Stimulated activated CD8-positive, alpha-beta memory T cell treated with anti-CD3 and anti-CD28 coated beads, Interleukin-15, amount 100 ng/mL, for 24 hours (primary cell): ENCODE measurements at places on chromosomes 4 and X.

GRCh38 chr4:181146051-181146450 lies 1097.2 kb upstream of the TENM3 start:
- no peak for DNase-seq

DNA sequence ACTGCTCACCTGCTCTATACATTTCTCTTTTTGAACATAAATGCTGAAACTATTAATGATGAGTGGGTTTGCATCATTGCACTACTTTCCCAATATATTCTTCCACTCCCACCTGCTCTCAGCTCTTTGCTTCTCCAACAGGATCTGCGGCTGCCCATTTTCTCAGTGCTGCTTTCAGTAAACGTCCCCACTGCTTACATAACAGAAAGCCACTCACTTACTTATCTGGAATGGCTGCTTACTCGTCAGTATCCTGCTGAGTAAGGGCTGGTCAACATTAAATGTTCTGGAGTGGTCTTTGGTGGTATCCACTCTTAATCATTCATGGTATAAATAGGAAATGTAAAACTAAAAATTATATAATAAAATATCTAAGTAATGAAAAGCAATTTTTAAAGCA lies 112.8 kb upstream of the HPF1 start:
- DNase-seq, result no peak

GRCh38 chr4:86837691-86838503 lies 11.3 kb downstream of the SLC10A6 start:
- DNase-seq, result no peak

- no peak for DNase-seq
These were observed 124.2 kb upstream of the EOLA2 start for GRCh38 chrX:150062292-150063137.

GRCh38 chr4:85826060-85826678 lies 351.2 kb downstream of the ARHGAP24 start:
- no peak for DNase-seq

DNA sequence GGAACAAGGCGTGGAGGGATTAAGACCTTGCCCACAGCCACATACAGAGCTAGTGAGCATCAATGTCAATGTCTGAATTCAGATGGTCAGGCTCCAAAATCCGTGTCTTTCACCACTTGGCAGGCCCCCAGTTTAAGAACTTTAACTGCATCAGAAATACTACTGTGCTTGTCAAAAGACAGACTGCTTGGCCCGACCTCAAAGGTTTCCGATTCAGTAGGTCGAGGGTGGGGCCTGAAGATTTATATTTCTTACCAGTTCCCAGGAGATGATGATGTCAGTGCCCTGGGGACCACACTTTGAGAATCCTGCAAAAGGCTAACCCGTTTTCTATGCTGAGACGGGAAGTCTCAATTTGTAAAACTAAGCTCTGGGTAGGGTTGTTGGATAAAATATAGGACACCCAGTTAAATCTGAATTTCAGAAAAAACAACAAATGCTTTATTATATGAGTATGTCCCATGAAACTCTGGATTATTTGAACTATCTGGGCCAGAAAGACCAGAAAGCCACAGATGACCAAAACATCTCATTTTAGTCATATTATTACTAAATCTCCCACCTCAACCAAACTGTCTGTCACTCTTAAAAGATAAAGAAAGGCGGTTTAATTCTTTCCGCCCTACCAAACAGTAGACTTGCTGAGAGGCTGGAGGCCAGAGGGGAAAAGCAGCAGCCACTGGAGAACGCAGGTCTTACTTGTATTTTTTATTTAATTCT lies 42.7 kb downstream of the GATB start:
- DNase-seq, result no peak

GRCh38 chrX:65241059-65241721 lies 264.9 kb upstream of the ZC4H2 start:
- DNase-seq, result no peak

GRCh38 chr4:107349266-107349665 lies 313.2 kb upstream of the DKK2 start:
- no peak for DNase-seq

- no peak for DNase-seq
These were observed 352.2 kb downstream of the SPRY1 start for GRCh38 chr4:123748806-123749205.

- no peak for DNase-seq
These were observed 240.0 kb upstream of the PSAPL1 start for GRCh38 chr4:7674706-7675105.

- no peak for DNase-seq
These were observed 11.6 kb upstream of the CENPVL2 start for GRCh38 chrX:51694254-51694653.
